ENCODE measurements at places on chromosomes 7 and 10.
A peak's percentile ranks its signal among the peaks of the same experiment; 100 is the strongest.

DNA sequence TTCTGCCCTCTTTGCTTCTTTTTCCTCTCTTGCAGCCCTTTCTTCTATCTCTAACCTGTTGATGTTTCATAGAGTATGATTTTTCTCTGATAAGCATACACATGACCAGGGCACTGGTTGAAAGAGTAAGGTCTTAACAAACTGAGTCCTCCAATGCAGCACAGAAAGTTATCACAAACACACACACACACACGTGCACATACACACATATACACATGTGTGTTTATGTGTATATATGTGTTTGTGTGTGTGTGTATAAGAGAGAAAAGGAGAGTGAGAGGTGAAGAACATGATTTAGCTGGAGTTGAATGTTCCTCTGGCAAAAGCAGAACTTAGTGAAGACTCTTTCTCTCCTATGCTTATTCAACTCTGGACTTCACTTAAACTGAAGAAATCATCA lies 130.0 kb downstream of the KLF6 start:
- DNase-seq = no peak

DNA sequence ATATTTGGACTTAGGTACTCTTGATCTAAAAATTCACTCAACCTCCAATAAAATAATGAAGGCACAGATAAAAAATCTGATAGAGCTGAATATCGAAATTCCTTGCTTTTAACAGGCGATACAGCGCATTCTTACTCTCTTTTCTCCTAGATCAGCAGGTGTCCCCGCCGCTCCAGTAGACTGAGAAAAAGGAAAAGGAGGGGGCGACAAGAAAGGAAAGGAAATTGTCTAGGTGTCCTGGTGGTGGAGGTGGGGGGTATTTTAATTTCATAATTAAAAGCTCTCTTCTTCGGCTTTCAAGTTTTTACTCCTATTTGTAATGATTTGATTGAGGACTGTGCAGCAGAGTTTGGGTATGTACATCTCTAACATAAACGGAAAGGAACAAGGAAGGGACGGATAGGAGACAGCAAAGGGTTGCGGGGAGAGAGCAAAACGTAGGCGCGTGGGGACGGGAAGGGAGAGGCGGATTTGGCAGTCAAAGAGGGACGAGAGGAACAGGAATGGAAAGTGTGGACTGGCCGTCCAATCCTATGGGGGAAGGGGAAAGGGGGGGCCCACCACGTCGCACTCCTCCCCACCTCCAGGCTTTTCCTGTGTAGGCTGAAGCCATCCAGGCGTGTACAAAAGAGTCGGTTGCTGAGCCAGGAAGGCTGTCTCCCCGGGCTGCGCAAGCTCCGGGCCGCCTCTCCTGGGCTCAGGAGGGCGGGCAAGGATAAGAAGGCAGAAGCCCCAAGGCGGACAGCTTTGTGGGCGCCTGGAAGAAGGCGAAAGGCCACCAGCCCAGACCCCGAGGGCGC lies 875 bp upstream of the HECTD2 start:
- peak; percentile 26 for DNase-seq

DNA sequence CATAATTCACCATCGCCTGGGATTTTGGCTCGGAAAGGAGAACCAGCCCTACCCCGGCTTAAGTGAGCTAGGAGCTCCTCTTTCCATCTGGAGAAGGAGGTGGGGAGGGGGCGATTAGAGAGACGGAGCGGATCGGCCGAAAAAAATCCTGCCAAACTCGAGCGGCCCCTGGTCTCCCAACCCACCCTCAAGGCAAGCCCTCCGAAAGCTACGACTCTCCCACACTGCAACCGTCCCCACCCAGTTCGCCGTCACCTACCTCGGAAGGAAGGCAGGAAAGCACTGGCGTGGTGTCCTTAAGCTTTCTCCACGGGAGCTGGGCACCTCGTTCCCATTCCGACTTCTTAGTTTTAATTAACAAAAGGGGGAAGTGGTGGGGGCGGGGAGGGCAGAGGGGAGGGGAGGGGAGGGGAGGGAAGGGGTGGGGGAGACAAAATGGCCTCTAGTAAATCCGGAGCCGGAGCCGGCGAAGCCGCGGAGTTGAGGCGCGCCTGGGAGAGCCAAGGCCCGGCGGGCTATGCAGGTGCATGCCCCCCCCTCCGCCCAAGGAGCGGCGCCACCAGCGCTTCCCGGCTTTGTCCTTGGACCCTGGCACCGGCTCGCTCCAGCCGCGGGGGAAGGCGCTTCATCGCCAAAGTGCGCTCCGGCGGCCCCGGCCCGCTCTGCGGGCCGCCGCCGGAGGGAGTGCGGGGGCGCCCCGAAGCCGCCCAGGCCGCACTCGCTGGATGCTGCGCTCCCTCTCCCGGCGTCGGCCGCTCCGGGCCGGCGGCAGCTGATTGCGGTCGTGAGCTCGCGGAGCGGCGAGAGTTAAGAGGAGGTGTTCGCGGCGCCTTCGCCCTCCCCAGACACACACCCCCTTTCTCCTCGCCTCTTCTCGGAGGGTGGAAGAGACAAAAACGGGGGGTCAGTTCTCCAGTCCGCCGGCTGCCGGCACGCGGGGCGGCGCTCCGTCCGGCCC lies at the start of gene LRRC4:
Gene LRRC4 (minus strand): TSS at position 784 of the 958 bp plus-strand sequence. CDS start 797 bp downstream, outside the sequence.
- no peak for DNase-seq

DNA sequence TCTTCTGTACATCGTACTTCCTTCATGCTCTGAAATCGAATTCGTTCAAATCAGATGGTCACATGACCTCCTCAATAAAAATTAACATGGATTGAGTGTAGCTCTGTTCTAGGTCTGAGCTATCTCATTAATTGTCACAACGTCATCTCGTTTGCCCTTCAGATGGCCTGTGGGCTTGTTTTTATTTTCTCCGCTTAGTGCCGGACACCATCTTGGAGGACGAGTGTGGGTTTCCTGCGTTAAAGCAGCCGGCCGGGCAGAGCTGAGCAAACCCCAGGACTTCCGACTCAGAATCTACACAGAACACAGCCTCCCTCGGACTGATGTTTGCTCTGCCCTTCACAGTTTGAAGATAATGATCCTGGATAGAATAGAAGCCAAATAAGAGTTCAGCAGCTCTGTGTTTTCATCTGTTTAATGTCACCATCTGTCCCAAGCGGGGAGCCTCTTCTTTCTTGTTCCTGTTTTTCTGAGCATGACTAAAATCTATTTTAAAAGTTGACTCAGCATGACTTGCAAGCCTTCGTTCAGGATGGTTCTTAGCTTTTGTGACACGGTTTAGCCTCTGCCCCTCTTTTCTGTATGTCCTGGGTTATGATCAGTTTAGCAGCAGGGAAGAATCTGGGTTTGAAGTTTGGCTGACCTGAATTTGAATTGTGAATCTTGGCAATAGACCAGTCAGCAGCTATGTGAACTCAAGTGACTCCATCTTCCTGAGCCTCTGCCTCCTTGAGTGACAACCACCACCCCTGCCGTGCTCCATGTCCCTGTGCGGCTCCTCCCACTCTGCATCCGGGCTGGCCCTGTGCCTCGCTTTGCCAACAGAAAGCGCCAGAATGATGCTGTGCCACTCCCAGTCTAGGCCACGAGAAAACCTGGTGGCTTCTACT lies 30.6 kb upstream of the GALNTL5 start:
- DNase-seq = no peak

GRCh38 chr7:111997546-111997945 lies 208.7 kb downstream of the DOCK4 start:
- no peak for DNase-seq

DNA sequence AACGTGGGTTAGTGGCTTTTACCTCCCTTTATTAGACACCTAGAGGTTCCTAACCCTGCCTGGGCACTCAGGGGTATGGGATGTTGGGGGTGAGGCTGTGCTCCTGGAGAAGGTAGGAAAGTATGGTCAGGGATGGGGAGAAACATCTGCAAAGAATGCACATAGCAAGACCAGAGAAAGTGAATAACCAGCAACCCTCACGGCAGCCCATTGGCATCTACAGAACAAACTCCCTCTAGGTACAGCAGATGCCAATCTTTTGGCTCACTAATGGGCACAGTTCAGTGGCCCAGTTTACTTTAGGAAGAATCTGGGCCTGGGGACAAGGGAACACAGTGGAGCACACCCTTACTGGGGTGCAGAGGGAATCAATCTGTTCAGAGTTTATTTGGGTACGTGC lies 143.9 kb downstream of the JAZF1 start:
- DNase-seq = no peak

DNA sequence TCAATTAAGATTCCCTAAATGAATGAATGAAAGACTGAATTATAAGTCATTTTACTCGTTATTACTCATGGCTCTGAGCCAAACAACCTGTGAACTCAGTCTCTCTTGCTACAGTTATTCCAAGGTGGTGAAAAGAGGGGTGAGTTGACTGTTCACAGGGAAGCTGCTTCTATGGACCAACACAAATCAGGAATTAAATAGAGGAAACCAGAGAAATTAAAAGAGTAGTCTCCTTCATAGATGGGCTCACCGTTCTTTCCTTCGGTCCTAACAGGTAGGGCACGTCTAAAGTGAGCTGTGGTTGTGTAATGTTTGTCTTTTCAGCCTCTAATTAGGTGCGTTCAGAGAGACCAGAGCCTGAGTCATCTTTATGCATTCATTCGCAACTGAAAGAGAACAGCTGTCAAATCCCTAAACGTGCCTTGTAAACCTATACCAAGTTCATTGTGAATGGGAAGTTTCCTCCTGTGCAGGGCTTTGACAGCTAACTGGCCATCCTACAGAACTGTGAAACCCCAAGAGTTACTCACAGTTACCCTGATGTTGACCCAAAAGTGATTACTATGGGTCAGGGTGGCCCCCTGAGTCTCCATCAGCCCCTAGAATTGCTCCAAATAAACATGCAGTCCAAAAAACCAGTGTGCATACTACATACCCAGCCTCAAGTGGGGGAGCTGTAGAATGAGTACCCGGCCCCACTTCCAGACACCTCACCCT lies 18.2 kb upstream of the C10orf53 start:
- no peak for DNase-seq

GRCh38 chr7:101160910-101161309 lies 4.5 kb downstream of the VGF start:
- DNase-seq = no peak

- DNase-seq = no peak
Observed at GRCh38 chr10:97529685-97530465, 31.2 kb downstream of the UBTD1 start.

- no peak for DNase-seq
Observed at GRCh38 chr7:102859084-102859798, 53.6 kb upstream of the LRRC17 start.

DNA sequence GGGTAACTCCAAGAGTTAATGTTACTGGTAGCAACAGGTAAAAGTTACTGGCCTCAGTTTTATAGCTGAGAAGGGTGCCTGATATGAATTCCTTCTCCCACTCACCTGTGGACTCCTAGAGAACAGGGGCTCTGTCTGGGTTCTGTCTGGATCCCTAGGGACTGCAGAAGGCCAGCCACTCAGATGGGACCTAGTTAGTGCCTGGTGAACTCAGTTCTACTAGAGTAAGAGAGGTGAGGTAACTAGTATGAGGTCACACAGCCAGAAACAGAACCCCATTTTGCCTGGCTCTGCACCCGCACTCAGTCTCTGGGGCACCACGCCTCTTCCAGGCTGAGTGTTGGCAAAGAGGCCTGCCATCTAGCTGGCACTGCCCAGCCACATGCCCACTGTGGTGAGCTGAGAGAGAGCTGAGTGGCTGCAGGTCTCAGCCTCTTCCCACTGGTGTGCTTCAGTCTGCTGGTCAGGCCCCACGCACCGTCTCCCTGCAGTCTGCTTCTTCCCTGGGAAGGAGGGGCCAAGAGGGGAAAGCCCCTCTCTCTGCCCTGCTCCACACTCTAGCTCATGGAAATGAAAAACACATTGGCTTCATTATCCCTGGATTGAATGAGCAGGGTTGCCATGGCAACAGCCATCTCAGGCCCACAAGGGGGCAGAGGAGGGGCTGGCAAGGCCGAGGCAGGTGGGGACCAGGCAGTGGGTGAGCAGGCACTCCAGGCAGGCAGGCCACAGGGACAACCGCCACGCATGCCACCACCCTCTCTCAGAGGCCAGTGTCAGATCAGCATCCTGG lies 110.6 kb downstream of the ZMIZ1 start:
- DNase-seq = no peak

DNA sequence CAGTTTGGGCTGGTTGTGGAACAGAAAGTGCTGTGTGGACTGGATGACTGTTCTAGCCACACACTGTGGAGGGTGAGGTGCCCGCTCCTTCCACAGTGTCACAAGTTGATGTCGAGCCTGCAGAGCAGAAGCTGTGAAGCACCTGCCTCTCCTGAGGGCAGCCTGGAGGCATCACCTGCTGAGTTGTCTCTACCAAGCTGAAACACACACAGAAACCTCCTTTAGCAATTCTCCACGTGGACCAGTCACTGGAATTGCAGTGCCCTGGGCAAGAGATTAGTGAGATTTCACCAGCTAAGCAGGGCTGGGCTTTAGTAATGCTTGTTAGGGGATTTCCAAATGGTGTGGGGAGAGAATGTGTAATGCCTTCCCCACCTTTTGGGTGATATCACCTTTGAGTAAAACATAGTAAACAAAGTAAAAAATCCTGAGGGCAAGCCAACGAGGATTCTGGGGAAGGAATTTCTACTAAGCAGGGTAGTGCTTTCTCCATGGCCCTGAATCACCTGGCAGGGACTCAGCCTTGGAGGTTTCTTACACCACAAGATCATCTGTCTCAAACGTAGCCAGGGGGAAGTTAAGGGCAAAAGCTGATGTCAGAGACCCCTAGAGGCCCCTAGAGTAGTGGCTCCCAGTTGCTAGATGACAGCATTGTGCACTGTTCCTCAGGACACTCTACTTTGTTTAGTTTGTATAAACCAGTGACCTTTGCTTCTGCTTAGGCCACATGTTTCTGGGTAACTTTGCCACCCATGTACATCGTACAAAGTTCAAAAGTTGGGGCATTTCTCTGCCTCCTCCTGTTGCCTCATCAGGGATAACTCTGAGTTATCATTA lies 233.1 kb upstream of the IGFBP3 start:
- DNase-seq = no peak

DNA sequence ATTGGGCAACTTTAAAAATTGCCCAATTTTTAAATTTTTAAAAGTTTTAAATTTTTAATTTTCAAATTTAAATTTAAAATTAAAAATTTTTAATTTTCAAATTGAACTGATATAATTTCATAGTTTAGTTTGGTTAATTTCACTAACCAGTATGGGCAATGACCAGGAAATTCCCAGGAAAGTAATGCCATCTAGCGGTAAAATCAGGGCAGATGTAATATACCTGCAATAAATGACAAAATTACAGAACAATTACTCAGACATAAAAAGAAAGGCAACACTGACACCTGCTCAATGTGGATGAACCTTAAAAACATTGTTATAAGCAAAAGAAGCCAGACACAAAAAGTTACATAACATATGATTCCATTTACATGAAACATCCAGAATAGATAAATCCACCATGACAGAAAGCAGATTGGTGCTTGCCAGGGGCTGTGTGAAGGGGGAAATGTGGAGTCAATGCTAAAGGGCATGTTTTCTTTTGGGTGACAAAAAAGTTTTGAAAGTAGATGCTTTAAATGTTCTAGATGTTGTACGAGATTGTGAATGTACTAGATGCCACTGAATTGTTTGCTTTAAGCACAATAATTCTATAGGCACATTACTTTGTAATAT lies 28.6 kb upstream of the SLC16A12 start:
- peak; percentile 43 for DNase-seq

GRCh38 chr10:121134711-121135110 lies 283.5 kb downstream of the WDR11 start:
- no peak for DNase-seq

- no peak for DNase-seq
Observed at GRCh38 chr7:128163473-128163872, 77.6 kb upstream of the LEP start.

GRCh38 chr7:24123076-24123475 lies 160.9 kb upstream of the NPY start:
- DNase-seq = no peak

Measured in CD4-positive, alpha-beta T cell treated with Interleukin-6 at 100 ng/mL for 8 hours (primary cell).